Esophagus squamous epithelium (tissue), 5 donors: ENCODE measurements at places on chromosomes 12 and 14.

GRCh38 chr14:61322799-61323290 is 1.5 kb downstream of the PRKCH start:
- DNase-seq: no peak

- DNase-seq: no peak
These were observed 614.8 kb downstream of the DIO2 start for GRCh38 chr14:79596551-79596950.

DNA sequence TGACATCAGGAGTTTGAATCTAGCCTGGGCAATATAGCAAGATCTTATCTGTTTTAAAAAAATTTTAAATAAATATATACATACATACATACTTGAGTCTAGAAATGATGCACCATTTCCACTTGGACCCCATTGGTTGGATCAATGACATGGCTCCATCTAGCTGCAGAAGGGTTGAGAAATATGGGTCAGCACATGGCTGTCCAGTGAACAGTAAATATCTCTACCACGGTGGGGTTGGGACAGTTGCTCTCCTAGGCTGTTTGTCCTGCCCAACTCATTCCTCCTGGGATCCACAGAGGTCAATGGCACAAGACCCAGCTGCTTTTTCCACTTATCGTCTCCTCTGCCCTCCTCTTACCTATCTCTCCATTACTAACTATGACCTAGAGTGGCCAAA is 23.6 kb downstream of the PLEKHH1 start:
- DNase-seq: no peak

DNA sequence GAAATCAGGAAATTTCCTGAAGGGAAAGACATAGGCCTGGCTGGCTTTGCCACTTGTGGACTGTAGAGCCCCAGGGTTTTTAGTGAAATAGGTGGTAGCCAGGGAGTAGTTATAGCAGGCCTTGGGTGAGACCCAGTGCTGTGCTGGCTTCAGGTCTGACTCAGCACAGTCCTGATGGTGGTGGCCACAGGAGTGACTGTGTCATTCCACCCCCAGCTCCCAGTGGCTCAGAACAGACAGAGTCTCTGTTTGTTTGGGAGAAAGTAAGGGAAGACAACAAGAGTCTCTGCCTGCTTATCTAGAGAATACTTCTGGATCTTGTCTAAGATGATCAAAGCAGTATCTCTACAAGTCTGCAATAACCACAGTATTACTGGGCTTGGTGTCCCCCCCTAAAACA is 27.5 kb upstream of the OR6J1 start:
- no peak for DNase-seq

DNA sequence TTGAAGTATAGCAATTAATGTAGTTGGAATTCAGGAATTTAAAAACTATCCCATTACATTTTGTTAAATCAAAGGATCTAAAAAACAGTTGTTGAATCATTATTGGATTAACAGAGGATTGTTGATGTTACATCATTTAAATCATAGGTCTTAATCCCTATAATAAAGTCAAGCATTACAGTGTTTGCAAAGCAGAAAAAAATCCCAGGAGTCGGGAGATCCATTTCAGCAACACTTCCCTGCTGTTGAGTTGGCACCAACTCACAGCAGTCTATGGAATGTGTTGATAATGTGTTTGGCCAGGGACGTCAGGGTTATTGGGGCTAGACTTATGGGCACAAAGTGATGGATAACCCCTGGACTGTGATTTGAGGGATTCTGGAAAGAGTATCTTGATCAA is 99.1 kb upstream of the TMTC1 start:
- no peak for DNase-seq

DNA sequence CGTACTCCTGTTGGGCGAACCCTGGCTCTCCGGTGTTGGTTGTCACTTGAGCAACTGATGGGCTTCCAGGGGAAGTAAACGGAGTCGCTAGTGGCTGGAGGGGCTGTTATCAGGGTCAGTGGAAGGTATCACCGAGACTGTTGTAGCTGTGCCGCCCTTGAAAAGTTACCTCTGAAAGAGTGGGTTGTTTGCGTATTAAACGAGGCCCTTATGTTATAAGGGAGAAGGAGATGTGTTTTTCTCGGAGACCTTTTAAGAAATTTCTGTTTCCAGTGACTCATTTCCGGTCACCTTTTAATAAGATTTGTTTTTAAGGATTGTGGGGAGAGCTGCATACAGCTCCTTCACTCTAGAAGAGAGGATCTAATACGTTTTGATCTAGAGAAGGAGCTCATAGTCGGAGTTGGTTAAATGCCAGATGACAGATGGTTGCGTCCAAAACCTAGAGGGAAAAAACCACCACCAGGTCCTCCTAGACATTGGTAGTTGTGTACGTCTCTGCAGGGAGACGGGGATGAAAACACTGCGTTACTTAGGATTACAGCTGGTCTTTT is 750 bp upstream of the DBX2 start:
- no peak for DNase-seq

DNA sequence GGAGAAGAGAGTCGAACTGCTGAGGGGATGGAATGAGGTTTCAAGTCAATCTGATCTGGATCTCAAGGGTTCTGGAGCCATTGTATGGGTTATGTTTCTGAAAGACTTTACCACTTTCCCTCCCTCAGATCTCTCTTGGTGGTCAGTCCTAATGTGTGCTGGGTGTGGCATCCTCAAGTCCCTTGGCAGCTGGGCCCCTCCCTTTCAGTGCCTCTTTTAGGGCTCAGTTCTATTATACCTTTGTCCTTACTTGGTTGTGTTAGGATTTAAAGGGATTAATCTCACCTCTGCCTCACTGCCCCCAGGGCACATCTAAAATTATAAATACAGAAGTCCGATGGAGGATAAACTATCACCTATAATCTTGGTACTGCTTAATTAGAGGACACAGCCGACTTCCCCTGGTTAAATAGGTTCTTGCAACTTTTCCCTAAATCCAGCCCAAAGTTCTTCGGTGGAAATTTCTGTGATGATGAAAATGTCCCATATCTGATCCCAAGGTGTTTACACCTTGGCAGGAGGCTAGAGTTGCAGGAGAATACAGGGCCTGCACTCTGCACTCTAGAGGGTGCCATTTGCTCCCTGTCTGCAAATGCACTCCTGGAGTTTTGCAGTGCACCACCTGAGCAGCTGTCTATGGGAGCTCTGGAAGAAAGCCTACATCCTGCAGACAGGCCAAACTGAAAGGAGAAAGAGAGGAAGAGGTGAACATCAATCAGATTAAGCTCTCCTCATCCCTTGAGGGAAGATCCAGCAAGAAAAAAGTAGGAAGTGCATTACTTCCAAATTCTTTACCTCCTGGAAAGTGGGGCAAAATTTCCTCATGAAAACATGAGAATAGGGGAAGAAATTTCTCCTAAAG is 106.8 kb downstream of the NUAK1 start:
- no peak for DNase-seq

DNA sequence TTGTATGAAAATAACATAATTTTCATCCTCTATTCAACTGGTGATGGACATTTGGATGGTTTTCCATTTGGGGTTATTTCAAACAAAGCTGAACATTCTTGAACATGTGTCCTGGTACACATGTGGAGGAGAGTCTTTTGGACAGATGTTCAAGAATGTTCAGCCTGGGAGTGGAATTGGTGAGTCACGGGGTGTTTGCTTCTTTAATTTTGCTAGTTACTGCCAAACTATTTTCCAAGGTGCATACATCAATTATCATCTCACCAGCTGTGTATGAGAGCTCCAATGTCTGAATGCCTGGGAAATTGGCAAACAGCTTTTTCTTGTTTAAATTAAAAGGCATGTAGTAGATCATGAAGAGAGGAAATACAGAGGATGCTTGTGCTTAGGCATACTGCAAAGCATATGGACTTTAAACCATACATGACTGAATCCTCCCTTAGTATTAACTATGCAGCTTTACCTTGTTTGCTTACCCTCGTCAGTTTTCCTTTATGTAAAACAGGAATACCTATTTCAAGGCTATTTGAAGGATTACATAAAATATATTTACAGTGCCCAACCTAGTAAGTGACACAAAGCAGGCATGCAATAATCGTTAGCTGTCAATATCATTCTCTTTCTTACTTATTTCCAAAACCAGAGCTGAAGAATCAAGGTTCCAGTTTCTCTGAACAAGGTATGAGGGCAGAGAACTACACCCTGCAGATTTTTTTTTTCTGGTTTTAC is 152.1 kb downstream of the ITPR2 start:
- no peak for DNase-seq

DNA sequence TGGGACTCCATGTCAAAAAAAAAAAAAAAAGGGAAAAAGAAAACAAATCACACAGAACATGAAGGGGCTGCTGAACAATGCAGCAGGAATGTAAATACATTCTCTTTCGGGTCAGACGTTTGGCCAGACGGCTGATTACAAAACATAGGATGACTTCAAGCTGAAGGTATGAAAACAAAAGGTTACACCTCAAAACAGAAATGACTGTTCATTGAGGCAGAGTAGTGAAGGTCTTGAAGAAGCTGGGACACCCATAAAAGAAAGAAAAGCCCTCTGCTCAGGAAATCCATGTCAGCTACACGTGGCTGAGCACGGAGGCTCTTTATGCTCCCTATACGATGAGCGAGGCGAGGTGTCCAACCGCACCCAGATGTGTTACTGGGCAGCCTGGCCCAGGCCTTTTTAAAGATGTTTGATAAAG is 37.7 kb downstream of the FGD4 start:
- no peak for DNase-seq

DNA sequence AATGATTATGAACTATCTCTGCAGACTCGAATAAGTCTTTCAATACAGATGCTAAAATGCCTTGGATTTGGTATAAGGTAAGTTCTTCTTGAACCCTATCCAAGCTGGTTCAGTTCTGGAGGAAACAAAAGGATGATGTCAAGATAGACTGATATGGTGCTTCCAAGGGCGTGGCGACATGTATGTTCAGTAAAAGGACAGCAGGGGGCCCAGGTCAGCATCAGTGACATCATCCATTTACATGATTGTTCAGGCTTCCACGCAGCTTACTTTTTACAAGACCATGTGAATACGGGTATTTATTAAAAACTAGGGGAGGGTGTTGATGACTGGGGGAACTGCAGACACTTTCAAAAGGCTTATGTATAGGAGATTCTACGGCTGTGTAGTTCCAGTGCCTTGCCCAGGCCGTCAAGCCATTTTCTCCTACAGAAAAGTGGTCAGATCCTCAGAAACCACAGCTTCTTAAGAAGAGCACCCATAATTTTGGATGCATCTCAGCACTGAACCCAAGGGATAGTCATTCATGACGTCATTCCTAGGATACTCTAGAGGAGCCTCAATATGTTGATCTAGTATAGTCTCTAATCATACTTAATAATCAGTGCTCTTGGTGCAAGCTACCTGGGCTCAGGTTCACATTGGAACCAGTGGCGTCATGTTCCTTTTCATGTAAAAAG is 527.7 kb downstream of the FUT8 start:
- no peak for DNase-seq

- no peak for DNase-seq
These were observed 99.7 kb downstream of the RFLNA start for GRCh38 chr12:124394462-124395128.

- DNase-seq: no peak
These were observed 499 bp downstream of the RNASE4 start for GRCh38 chr14:20684662-20685456.

- peak; percentile 15 for DNase-seq
These were observed at the start of gene CCDC88C for GRCh38 chr14:91417120-91417982. Gene CCDC88C (minus strand): TSS chr14:91417820. CDS start chr14:91417690, 130 bp downstream.

GRCh38 chr12:123938679-123939480 is 33.8 kb downstream of the CCDC92 start:
- DNase-seq: no peak

DNA sequence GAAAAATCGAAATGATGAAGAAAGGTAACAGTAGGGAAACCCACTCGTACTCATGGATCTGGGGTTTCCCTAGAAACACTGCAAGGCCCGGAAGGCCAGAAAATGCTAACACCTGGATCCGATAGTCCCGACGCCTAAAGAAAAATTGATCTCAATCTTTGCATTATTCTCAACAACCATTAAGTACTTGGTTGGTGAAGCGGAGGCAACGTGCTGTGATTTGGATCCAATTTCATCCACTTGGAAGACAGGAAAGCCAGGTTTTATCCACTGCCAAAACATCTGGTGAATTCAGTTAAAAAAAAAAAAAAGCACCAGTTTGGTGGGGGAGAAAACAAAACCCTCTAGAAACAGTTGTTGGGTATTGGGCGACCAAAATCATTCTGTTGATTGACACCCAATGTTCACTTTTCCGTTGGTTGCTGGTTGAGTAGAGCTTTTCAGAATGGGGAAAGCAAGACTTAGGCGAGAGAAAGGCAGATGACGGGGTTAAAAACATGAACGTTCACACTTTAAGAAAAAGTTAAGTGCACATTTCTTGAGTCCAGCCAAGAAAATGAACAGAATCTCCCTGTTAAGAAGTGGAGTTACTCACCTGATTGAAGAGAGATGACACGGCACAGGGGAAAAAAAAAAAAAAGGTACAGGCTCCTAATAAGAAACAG is 41.9 kb upstream of the MED13L start:
- no peak for DNase-seq

DNA sequence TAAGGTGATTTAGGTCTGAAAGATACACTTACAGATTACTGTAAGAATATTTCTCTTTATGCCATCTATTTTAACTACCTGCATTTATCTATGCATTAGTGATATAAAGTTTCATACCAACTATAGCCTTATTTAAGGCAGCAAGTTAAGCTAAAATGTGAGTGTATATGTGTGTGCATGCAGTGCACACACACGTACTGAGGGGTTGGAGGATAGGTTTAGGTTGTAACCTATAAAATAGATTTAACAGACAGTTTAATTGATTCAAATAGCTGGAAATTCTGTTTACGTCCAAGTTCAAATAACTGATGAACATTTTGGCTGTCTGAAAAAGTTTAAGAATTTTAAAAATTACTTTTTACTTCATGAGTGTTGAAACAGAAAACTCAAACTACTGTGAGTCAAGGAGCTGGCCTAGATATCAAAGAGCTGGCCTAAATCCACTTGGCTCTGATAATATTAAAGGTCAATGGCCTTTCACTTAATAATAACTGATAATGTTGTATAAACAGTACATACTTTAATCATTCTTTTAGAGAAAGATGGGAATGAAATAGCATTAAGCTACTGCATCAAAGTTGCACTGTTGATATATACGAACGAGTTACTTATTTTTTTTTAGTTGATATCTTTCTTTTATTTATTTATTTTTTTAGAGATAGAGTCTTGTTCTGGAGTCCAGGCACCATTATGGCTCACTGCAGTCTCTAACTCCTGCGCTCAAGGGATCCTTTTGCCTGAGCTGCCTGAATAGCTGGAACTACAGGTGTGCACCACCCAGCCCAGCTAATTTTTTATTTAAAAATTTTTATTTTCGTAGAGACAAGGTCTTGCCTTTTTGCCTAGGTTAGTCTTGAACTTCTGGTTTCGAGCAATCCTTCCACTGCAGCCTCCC is 13.8 kb upstream of the KCNJ8 start:
- DNase-seq: no peak
